ENCODE measurements at places on chromosomes 12 and 14.

DNA sequence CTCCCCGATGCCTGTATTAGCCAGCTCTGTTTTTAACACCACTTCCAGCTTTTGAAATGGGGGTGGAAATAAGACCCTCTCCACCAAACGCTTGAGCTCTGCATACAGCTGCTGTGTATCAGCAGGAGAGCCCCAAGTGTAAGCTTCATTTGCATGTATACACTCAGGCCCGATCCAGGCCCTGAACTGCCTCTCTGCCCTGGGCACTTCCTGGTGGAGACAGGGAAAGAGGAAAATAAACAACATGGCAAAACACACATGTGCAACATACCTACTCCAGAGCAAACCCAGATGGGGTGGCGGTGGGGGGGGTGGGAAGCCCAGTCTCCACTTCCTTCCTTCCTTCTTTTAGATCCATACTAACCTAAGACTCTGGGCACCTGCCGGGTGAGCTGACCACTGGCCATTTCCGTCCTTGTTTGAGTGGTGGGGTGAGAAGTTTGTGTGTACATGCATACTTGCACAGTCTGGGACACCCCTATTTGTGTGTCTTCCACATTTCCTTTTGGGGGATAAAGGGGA, 55.3 kb downstream of the RBM19 start:
- no peak for DNase-seq

- peak; percentile 70 for DNase-seq
These were observed 42.0 kb downstream of the GPHB5 start for GRCh38 chr14:63276492-63277342.

- DNase-seq = no peak
These were observed at the start of gene GLT8D2 for GRCh38 chr12:104049903-104050356. GLT8D2 (minus strand) TSS chr12:104050187; CDS start chr12:104019648, 30,539 bp downstream.

DNA sequence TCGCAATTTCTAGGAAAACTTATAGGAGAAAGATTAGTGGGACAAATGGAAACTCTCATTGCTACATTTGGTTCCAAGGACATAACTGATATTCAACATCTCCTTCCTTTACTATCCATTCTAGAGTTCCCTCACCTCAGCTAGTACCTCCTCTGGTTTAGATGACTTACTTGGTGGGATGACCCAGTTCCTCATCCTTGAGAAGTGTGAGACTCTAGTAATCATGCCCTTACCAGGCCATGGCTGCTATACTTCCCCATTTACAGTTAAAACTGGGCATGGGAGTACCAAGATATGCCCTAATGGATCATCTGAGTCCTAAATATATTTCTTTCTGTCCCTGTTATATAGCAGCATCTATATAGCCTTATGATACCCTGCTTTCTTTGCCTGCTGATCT, 58.1 kb downstream of the IFT81 start:
- no peak for DNase-seq

GRCh38 chr12:107079172-107080011, 14.0 kb downstream of the CRY1 start:
- DNase-seq = no peak

GRCh38 chr14:99213101-99213500, 58.9 kb downstream of the BCL11B start:
- DNase-seq = no peak

DNA sequence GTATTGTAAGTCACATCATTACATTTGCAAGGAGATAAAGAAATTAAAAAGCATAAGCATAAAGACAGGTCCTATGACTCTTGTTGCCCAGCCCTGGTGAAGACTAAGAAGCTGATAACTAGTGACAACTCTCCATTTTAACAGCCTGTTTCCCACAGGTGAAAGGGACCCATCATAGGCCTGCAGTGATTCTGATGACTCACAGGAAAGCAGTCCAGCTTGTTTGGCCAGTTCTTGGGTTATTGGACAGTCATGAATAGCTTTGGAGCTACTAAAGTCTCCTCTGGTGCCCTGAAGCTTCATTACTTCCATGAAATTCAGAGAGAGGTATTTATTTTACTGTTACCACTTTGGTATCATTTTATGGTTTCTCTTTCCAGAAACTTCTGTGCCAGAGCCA, 55.5 kb upstream of the DYRK2 start:
- DNase-seq = no peak

GRCh38 chr12:113768850-113769249, 197.3 kb downstream of the RBM19 start:
- DNase-seq = no peak

- no peak for DNase-seq
These were observed 58.4 kb downstream of the SLC25A47 start for GRCh38 chr14:100381395-100382105.

DNA sequence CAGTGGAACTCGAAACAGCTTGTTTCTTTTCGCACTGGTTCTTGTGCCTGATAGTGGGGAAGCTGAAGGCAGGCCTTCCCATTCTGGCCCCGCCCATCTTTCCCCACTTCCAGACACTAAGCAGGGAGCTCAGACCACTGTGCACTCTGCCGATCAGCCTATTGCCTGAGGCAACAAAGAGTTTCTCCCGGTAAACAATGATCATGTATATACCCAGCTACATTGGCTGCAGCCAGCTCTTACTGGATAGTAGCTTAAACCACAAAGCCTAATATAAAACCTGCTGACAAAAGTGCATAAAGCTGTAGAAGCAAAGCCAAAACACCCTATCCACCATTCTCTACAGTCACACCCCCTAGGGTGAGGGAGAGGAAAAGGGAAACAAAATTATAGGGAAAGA, 24.7 kb upstream of the GLIPR1 start:
- no peak for DNase-seq

All from NCI-H2171 (cell line).